CD4-positive, alpha-beta T cell treated with Interferon alpha-2 for 1 hour (primary cell): ENCODE measurements at places on chromosomes 12 and 14.
A peak's percentile ranks its signal among the peaks of the same experiment; 100 is the strongest.

- DNase-seq: no peak
Observed at GRCh38 chr14:25843481-25844470, 754.1 kb downstream of the NOVA1 start.

GRCh38 chr12:94074980-94075629 lies 73.3 kb upstream of the PLXNC1 start:
- no peak for DNase-seq

- no peak for DNase-seq
Observed at GRCh38 chr12:68841717-68842116, 33.7 kb downstream of the MDM2 start.

- no peak for DNase-seq
Observed at GRCh38 chr12:59593761-59594160, 2.1 kb upstream of the SLC16A7 start.

- DNase-seq: no peak
Observed at GRCh38 chr12:42140901-42141300, 3.8 kb downstream of the GXYLT1 start.

- peak; percentile 97 for DNase-seq
Observed at GRCh38 chr12:124917135-124917840, 2.8 kb upstream of the UBC start.
